Activated CD8-positive, alpha-beta memory T cell treated with anti-CD3 and anti-CD28 coated beads, Interleukin-2, amount 10 ng/mL, durations not matched to agents 7 days and 5 days (primary cell): ENCODE measurements at places on chromosomes 13 and 19.

- DNase-seq = no peak
Measured at GRCh38 chr19:2254064-2254872, 1.9 kb downstream of the JSRP1 start.

- no peak for DNase-seq
Measured at GRCh38 chr13:41827507-41828213, 133.2 kb downstream of the VWA8 start.

DNA sequence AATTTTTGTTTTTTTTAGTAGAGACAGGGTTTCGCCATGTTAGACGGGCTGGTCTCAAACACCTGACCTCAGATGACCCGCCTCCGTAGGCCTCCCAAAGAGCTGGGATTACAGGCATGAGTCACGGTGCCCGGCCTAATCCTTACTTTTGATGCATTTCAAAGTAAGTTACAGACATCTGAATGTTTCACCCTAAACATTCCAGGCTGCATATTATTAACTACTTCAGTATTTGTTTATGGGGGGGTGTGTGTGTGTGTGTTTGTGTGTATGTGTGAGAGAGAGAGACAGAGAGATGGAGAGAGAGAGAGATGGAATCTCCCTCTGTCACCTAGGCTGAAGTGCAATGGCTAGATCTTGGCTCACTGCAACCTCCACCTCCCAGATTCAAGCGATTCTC, 13.1 kb downstream of the SULT2B1 start:
- no peak for DNase-seq

- no peak for DNase-seq
Measured at GRCh38 chr13:101343128-101343787, 73.0 kb downstream of the NALCN start.
